ENCODE measurements at places on chromosomes 3 and 15.

- DNase-seq: no peak
Observed at GRCh38 chr3:81041331-81041730, 720.1 kb downstream of the GBE1 start.

- DNase-seq: no peak
Observed at GRCh38 chr15:58346361-58346760, 85.4 kb upstream of the LIPC start.

GRCh38 chr3:41148478-41148877 is 50.8 kb upstream of the CTNNB1 start:
- DNase-seq: no peak

- DNase-seq: no peak
Observed at GRCh38 chr3:196771067-196771466, 31.4 kb downstream of the PAK2 start.

DNA sequence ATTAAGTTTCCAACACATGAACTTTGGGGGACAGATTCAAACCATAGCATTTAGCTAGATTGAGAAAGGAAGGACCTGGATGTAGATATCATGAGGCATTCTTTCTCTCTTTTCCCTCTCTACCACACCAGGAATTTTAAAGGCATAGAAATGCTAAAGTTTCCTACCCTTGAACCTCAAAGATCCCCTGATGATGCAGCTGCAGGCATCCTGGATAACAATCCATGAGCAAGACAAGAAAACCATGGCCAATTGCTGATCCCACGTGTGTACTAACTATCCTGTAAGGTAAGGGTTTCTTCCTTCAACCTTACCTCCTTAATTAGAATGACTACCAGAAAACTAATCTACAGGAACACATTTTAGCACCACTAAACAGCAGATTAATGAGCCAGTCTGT is 36.8 kb downstream of the CPNE4 start:
- DNase-seq: no peak

DNA sequence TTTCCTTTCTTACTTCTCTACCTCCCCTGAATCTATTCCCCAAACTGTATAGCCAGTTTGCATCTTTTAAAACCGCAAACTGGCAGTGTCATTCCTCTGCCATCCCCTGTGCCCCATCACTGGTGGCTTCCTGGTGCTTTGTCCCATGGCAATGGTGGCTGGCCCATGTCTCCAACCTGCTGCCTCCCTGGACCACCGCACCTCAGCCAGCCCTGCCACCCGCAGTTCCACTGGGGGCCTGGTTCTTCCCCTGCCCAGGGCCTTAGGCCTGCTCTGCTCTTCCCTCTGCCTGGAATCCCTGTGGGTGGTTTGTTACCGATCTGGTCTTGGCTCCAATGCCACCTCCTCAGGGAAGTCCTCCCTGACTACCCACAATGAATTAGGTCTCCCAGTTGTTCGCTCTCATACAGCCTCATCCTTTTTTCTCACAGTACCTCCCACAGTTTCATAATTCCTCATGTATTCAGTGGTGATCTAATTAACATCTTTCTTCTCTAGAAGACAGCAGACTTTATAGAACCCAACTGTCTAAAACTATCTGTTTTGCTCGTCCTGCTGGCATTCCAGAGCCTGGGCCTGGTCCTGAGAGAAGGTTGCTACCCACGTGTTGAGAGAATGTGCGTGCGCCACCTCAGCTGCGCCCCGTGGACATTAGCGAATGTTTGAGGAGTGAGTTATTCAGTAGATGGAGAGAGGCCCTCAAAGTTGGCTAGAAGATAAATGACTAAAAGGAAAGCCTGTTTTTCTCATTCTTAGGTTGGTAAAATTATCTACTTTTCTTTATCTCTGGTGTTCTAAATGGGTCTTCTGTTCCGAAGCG is 130.1 kb downstream of the DNAJB8 start:
- no peak for DNase-seq

DNA sequence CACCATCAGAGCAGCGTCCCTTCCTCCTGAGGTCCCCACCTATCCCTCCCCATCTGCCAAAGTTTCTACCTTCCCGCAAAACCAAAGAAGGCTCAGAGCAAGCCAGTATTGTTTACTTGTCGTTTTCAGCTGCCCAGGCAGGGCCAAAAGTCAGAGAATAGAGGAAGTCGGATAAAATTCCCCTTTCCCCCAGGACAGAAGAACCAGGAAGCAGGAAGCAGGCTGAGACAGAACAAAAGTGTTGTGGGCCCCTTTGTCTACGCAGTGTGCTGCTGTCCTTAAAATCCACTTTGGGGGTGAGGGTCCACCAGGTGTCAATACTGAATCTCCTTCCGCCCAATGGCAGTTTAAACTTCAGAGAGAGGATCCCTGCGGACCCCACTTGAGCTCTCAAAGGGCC is 18.5 kb upstream of the RPL32 start:
- no peak for DNase-seq

DNA sequence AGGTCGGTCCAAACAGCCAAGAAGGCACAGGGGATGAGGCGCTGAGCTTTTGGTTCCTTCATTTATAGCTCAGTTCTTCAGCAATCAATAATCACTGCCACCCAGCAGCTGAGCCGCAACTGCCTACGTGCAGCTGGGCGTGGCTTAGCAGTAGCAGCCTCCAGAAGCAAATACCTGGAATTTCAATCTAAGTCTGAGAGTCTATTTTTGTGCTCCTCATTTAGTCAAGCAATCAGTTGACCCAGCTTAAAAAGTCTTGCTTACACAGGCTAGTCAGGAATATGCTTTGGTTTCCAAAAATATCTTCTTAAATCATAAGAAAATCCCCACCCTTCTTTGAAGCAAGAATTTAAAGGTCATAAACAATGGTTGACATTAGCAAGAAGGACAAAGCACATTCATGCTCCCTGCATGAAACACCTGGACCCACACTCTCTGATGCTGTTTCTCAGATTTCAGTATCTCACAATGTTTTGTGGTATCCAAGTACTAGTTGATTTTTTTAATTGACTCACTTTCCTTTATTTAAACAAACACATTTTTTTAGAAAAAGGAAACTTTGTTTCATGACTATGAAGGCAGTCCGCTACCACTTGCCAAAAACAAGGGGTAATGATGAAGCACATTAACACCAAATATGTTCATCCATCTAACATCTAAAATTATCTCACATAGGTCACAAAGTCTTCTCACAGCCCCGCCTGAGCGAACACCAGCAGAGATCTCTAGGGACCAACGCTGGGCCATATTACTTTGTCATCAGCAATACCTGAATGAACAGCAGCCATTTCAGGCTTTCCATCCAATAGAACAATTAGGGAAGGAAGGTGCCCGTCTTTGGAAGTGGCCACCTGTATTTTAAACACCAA is 106.1 kb downstream of the OXNAD1 start:
- no peak for DNase-seq

GRCh38 chr3:41202834-41203345 is 3.6 kb downstream of the CTNNB1 start:
- no peak for DNase-seq

GRCh38 chr3:87298111-87298718 is 21.8 kb upstream of the POU1F1 start:
- peak; percentile 34 for DNase-seq

DNA sequence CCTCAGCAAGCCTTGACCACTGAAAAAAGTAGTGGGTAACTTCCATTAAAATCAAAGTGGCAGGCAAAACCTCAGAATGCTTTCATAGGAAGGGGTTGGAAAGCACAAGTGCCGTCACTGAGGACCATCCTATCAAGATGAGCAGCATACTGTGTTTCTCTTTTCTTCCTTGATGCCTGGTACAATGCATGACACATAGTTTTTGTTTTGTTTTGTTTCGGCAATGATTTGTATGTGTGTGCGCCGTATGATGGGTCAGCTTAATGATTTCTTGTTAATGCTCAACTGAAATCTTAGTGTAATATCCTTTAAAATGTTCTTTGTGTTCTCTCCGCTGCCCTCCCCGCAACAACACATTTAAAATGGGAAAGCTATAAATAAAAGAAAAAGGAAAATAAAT is 476.4 kb upstream of the KCNMB2 start:
- no peak for DNase-seq

GRCh38 chr15:45635191-45635638 is 386 bp downstream of the SQOR start:
- DNase-seq: peak; percentile 66
